H4 (cell line): ENCODE measurements at places on chromosomes 3 and 15. TPM values are rescaled to one million over a fixed set of nuclear protein-coding genes. Genes with fewer than 3 reads are reported as not detected.

GRCh38 chr3:43770426-43771103, 79.8 kb downstream of the ABHD5 start:
- peak; percentile 63 for DNase-seq

DNA sequence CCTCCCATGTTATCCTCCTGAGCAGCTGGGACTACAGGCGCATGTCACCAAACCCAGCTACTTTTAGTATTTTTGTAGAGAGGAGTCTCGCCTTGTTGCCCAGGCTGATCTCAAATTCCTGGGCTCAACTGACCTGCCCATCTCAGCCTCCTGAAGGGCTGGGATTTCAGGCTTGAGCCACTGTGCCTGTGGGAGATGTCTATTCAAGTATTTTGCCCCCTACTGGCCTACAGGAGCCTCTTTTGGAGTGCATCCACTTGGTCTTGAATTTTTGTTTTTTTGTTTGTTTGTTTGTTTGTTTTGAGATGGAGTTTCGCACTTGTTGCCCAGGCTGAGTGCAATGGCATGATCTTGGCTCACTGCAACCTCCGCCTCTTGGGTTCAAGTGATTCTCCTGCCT, 3.2 kb upstream of the DHX30 start:
- DNase-seq: peak; percentile 10

DNA sequence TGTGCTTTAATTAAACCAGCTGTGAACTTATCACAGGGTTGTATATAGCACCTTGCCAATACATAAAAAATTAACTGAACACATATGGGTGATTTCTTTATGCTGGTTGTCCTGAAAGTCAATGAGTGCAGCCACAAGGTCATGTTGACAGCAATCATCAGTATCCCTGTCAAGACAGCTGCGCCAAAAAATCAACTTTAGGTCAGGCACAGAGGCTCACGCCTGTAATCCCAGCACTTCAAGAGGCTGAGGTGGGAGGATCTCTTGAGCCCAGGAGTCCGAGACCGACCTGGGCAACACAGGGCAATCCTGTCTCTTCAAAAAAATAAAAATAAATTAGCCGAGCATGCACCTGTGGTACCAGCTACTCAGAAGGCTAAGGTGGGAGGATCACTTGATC, 707.3 kb downstream of the SI start:
- no peak for DNase-seq

- DNase-seq: no peak
Observed at GRCh38 chr3:106423321-106424225, 554.8 kb upstream of the CBLB start.

The PRR23B gene
- not detected in 2 replicates for total RNA-seq

GRCh38 chr15:67021455-67021854, 43.9 kb upstream of the SMAD3 start:
- DNase-seq: no peak

- DNase-seq: peak; percentile 9
Observed at GRCh38 chr3:58434990-58435389, 1.4 kb upstream of the PDHB start.

The ZNF385D gene
- not detected in 2 replicates for total RNA-seq

- DNase-seq: no peak
Observed at GRCh38 chr15:80832686-80833085, 53.5 kb downstream of the CEMIP start.

- DNase-seq: no peak
Observed at GRCh38 chr3:159948429-159949144, 40.0 kb upstream of the IL12A start.

GRCh38 chr3:98003306-98003969, 31.2 kb upstream of the RIOX2 start:
- DNase-seq: no peak

The ROBO2 gene
- 7.5 and 9.9 TPM in 2 replicates for total RNA-seq

DNA sequence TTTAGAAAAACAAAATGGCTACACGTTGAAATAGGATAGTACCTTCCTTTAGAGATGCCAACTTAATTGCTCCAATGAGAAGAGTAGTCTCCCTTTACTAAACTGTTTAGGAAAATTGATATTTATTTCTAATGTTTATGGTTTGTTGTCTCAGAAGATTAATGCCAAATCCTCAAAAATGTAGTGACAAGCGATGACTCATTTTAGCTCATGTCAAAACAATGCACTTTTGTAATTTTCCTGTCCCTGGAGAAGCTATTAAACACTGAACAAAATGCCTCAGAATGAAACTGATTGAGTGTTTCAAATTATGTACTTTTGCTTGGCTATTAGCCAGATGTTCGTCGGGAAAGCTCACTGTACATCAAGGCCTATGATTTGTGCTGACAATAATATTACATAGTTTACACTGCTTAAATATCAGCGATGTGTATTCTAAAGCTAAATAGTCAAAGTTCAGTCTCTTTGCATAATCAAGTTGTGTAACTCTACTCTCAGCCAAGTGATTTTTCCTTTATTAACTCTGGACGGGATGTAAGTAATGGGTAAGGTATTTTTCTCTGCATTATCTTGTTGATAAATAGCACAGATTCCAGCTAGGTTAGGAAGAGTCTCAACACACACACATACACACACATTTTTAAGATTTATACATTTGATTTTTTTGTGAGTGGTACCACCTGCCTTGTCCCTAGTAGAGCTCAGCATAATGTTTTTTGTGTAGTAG, 83.7 kb downstream of the CMSS1 start:
- peak; percentile 47 for DNase-seq

The FBN1 gene
- 18.1 and 19.5 TPM in 2 replicates for total RNA-seq

GRCh38 chr15:91380114-91380513, 280.1 kb downstream of the SV2B start:
- DNase-seq: no peak

- no peak for DNase-seq
Observed at GRCh38 chr15:62957130-62957529, 85.4 kb upstream of the TPM1 start.

DNA sequence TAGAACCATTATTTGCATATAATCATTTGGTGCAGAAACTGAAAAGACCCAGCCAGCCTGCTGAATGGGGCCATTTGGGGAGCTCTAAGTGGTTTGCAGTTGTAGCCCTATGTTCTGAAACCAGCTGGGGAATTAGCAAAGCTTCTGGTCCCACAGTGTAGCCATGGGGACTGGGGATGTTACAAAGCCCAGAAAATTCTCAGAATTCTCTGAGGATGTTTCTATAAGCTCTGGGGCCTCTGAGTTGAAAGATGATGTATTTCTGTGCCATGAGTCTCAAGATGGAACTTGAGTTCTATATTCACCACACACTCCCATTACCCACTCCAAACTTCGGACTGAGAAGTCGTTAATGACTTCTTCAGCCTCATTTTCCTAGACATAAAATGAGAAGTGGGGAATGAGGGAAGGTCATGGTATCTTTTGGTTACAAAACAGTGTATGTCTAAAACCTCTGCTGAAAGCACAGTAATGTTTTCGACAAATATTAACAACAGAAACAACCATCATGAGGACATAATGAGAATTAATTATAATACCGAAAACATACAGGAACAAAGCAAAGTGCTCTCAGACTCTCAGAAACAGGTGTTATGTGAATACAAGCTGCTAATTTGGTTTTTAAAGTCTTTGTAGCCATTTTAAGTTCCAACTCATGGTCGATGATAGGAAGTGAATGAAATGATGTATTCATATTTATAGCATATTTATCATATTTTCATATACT, 89.4 kb downstream of the RFTN1 start:
- no peak for DNase-seq

DNA sequence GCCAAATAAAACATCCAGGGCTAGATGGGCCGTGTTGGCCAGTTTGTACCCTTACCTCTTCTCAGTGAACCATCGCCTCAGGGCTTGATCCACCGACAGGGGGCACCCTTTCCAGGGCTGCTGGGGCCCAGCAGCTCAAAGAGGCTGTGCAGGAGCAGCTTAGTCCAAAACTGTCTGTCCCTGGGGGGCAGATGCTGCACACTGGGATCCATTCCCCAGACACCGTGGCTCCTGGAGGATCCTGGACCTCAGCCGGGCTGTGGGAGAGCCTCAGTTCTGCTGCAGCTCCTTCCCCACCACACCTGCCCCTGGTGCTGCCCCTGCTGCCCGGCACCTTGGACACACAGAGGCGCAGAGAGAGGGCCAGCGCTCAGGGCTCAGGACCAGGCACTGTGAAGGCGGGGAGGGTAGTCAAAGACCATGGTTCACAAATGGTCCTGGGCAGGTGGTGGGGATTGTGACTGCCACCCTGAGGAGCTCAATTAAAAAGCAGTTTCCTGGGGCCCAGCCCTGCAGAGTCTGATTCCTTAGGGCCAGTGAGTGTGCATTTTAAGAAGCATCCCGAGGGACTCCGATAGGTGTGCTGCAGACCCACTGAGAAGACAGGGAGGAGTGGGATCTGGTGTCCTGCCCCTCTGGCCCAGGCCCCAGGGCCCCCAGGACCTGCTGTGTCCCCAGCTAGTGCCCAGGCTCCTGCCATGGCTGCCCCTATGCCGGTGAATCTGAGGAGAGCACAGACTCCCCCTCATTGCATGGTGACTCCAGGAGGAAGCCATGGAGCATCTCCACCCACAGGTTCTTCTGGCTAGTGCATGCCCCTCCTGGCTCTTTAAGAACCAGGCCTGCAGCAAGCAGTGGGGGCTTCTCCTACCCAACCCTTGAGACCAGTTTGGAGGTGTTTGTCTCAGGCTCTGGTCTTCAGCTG, 86.5 kb upstream of the PRR20G start:
- no peak for DNase-seq

The KPNA4 gene
- 15.2 and 19.5 TPM in 2 replicates for total RNA-seq

The PSTPIP1 gene
- total RNA-seq: 0.19 TPM in 1 of 2 replicates, not detected in the other

- DNase-seq: no peak
Observed at GRCh38 chr15:85828874-85829273, 34.1 kb upstream of the KLHL25 start.

The GOLGA6A gene
- total RNA-seq: not detected in 2 replicates

DNA sequence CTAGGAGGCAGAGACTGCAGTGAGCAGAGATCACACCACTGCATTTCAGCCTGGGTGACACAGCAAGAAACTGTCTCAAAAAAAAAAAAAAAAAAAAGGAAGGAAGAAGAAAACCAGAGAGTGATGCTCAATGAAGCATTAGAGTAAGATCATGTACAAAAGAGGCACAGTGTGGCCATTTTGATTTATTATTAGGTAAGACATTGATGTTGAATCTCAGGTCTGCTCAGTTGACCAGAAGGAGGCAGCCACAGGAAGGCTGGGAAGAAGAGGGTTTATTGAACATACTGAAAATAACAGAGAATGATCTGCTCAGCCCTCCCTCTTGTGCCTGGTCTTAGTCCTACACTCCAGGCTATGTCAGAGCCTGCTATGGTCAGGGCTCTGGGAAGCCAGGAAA, 15.6 kb downstream of the LRRK1 start:
- peak; percentile 29 for DNase-seq

The SLC41A3 gene
- 34.5 and 43.6 TPM in 2 replicates for total RNA-seq
